ENCODE measurements at places on chromosomes 12 and 14. TPM values are rescaled to one million over a fixed set of nuclear protein-coding genes. Genes with fewer than 3 reads are reported as not detected.

- no peak for DNase-seq
Measured at GRCh38 chr12:112049351-112049750, 36.1 kb downstream of the ERP29 start.

- DNase-seq = no peak
Measured at GRCh38 chr14:99627510-99628381, 17.2 kb upstream of the HHIPL1 start.

GRCh38 chr12:94260017-94260416 is 111.6 kb downstream of the PLXNC1 start:
- DNase-seq = no peak

GRCh38 chr12:89636052-89636775 is 72.4 kb downstream of the ATP2B1 start:
- no peak for DNase-seq

DNA sequence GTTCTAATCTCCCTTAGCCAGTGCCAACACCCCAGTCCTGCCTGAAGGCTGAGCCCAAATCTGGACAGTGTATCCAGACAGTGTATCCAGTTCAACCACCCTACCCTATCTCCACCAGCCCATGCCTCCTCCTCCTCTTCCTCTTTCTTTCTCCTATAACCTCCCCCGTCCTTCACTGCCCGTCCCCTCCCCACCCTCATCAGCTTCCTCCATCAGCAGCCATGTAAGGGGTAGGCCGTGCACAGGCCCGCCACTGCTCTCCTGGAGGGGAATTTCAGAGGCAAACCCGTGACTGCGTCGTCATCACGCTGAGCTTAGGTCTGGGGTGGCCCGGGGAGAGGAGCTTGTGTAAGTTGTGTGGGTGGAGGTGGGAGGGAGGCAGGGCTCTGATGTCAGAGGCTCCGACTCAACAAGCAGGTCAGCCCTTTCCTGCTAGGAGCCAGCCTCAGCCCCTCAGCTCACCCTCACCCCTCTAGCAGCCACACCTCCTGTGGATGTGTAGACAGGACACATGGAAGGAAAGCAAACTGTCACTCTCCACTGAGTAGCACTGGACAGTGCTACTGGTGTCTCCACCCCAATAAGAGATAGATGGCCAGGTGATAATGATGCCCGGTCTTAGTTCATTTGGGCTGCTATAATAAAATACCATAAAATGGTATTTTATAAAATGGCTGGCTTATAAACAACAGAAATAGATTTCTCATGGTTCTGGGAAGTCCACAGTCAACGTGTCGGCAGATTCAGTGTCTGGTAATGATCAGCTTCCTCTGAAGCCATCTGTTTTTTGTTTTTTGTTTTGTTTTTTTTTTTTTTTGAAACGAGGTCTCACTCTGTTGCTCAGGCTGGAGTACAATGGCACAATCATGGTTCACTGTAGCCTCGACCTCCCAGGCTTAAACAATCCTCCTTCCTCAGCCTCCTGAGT is 50.5 kb downstream of the IRF2BPL start:
- peak; percentile 83 for DNase-seq

DNA sequence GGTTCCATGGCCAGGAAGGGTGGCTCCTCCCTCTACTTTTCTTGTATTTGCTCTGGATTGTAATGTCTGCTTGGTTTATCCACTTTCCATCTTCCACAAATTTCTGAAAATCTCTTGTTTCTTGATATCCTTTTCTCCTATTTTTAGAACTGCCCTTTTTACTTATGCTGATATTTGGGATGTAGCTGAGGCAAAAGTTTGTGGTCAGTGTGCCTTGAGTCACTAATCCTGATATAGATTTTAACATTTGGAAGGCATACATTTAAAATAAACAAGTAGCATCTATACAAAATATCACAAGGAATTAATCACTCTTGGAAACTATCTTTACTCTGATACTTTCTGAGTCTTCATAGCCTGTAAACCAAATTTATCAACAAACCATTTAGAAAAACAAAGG is 11.0 kb downstream of the GRIP1 start:
- no peak for DNase-seq

DNA sequence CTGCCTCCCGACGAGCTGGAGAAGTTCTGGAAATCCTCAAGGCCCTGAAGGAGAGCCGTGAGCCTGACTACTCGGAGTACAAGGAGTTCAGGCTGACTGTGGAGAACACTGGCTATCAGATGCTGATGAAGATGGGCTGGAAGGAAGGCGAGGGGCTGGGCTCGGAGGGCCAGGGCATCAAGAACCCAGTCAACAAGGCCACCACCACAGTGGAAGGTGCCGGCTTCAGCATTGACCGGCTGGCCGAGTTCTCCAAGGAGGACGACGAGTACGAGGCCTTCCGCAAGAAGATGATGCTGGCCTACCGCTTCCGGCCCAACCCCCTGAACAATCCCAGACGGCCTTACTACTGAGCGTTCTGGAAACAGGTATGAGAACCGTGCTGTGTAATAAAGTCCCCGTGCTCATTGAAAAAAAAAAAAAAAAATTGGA is 366.1 kb upstream of the ATXN7L3B start:
- DNase-seq = no peak

The TSPAN19 gene
- 0.58 TPM for total RNA-seq

DNA sequence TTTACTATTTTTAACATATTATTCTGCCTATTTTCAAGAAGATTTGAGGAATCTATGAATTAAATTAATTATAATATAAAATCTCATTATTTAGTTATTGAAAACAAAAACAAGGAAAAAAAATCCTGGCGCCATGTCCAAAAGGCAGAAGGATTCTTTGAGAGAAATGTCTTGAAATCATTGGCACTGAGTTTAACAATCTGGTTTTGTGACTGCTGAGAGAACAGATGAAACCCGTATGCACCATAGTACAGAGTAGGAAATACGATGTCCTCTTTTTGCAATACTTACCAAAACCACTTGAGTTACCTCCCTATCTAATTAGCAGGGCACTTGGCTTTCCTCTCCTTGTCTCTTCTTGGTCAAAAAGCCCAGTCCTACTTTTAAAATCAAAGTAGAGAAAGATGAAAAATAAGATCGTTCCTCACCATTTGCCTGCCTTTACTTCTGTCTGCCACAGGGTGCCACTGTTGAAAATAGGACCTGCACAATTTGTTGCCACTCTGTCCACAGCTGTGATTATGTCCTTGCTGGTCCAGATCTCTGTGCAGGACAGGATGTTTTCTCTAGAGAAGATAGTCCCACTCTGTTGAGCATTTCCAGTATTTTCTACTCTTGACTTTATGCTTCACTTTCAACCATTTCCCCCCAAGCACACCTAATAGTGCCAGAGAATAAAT is 179.7 kb downstream of the PDZRN4 start:
- no peak for DNase-seq

DNA sequence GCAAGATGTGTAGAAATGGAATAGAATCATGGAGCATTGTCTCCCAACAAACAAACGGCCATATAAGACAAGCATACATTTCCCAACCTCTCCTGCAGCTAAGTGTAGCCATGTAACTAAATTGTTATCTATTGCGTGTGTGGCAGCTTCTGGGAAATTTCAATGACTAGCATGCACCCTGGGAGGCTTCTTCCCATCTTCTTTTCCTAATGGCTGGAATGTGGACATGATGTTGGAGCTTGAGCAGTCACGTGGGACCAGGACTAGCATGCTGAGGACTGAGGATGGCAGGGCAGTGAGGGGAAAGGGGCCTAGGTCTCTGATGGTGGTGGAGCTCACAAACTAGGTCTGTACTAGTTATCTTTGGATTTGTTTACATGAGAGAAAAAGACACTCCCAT is 21.7 kb upstream of the CTDSP2 start:
- DNase-seq = no peak

The MMP19 gene
- 9.1 TPM for total RNA-seq

DNA sequence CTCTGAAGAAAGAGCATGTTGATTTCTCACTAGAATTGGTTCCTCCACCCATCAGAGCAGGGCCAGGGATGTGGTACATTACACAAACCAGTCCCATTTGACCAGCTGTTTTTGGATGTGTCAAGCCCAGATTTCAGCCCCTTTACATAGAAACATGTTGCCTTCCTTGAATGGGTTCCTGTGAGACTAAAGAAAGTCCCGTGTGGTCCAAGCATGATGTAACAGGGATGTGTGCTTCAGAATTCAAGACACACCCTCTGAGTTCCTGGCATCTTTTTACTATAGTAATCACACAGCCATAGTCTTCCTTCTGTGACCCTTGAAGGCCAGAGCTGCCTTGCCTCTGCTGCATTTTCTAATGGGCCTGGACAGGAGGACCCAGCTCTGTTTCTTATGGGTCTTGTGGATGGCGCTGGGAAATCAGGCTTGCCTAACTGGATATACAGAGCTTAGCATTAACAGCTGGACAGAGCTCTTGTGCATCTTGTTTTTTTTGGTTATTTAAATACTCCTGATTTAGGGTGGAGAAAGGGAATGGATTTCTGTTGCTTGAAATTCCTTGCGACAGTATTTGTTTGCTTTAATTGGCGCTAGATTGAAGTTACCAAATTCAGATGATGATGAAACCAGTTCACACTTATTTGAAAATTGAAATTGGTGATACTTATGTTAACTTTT is 341.0 kb downstream of the ZFP36L1 start:
- DNase-seq = no peak

- no peak for DNase-seq
Measured at GRCh38 chr14:76641541-76641940, 119.7 kb upstream of the VASH1 start.

- DNase-seq = no peak
Measured at GRCh38 chr12:116353958-116354357, 76.5 kb upstream of the MED13L start.

- no peak for DNase-seq
Measured at GRCh38 chr12:47903927-47904712, 674 bp downstream of the VDR start.

- no peak for DNase-seq
Measured at GRCh38 chr14:69637503-69638031, 26.2 kb downstream of the SUSD6 start.
